Right cardiac atrium (tissue), 5 donors: ENCODE measurements at places on chromosomes 5 and 9. TPM values are rescaled to one million over a fixed set of nuclear protein-coding genes. Genes with fewer than 3 reads are reported as not detected.

Gene IRX2
- 0.46 TPM for total RNA-seq

Gene CARD9
- total RNA-seq, result 1.2 TPM

Gene MEGF10
- 1.7 TPM for total RNA-seq

Gene OLFML2A
- 32.9 TPM for total RNA-seq

Gene PTGS1
- 16.6 TPM for total RNA-seq

- DNase-seq, result no peak
Measured at GRCh38 chr5:34685485-34686165, 29.5 kb downstream of the RAI14 start.

DNA sequence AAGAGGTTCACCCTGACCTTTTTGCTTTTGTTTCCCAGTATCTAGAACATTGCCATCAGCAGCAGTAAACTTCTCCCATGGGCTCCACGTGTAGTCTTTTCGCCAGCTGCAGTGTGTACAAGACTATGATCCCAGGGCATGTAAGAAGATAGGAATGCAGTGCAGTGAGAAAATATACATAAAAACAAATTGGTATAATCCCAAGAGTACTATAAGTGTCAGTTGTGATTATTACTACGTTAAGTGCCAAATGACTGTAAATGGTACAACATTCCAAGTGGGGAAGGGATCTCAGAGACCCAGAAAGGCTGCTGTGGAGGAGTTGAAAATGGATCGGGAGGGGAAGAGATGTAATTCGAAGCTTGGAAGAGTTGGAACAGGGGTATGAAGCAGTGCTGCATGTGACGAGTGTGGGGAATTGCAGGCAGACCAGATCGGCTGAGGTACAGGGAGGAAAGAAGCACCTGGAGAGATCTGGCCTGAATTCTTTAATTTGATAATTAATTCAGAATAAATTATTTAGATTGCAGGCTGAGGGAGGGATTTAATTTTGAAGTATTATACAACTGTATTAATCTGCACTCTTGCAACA lies 95.1 kb downstream of the FBXL7 start:
- DNase-seq, result no peak

DNA sequence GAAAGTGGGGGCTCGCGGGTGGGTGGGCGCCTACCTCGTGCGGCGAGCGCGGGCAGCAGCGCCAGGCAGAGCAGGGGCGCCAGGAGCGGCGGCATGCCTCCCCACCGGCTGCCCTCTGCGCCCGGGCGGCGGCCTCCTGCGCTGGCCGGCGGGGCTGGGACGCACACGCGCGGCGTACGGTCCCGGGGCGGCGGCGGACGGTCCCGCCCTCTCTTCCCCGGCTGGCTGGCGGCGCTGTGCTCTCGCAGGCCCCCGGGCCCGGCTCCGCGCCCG lies 220 bp downstream of the NOTCH1 start:
- no peak for DNase-seq

GRCh38 chr9:129253803-129254381 lies 75.8 kb upstream of the IER5L start:
- DNase-seq, result peak; percentile 89

GRCh38 chr9:114852050-114852594 lies 46.3 kb upstream of the TNFSF15 start:
- no peak for DNase-seq

DNA sequence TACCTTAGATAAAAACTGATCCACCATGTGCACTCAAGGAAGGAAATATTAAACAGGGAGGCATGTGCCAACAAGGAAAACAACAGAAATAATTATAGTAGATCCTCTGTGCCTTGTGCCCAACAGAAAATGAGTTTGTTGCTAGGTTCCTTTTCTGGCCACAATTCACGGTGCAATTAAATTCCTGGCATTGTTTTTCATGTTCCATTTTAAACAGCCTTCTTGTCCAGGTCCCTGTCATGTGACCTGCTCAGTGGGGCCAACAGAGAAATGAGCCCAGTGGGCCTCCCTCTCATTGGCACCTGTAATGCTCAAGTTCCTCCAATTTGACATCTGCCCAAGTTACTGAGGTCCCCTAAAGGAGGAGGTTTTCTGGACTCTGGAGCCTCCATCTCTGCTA lies 56.5 kb downstream of the SPOCK1 start:
- DNase-seq, result no peak

DNA sequence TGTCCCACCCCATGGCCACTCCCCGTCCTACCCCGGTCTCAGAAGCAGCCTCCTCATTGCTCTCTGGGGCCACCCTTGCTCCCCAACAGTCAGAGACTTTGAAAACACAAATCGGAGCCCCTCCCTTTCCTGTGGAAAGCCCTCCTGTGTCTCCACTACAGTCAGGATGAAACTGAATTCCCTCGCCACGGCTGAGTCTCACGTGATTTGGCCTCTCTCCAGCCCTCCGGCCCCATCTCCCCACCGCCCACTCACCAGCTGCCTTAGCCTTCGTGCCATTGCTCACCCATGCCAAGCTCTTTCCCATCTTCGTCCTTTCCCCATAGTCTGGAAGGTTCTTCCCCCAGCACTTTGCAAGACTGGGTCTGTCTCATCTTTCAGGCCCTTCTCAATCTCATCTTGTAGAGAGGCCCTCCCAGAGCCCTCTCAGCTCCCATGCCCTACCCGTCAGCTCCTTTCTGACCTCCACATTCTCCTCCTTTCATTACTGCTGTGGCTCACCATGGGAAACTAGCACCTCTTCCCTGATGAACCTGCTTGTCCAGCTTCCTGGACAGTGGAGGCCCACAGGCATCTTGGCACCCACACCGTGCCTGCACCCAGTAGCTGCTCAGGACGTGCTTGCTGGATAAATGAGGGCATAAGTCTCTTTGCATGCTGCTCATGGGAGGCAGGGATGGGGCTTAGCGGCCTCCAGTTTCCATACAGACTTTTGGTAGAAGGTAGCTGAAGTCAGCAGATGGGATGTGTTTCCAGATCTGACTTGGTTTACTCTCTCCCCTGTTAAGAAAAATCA lies 126.4 kb upstream of the COL5A1 start:
- no peak for DNase-seq

DNA sequence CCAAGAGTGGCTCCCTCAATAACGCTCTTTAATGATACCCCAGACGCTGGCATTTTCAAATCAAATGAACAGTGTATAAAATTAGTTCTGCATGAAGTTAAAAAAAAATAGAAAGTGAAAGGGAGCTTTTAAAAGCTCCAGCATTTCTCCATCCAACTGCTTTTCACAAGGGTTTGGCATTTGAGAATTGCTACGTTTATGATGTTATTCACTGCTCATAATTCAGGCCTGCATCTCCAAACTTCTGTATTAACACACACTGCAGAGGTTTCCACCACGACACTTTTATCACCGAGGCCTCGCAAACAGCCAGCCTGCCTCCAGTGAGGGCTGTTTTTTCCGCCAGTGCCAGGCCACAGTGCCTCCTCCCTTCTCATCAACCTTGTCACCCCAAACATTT lies 205.5 kb upstream of the EFNA5 start:
- no peak for DNase-seq

- no peak for DNase-seq
Measured at GRCh38 chr5:172485511-172486202, 31.3 kb upstream of the SH3PXD2B start.

- DNase-seq, result no peak
Measured at GRCh38 chr5:142811866-142812557, 41.8 kb downstream of the ARHGAP26 start.

DNA sequence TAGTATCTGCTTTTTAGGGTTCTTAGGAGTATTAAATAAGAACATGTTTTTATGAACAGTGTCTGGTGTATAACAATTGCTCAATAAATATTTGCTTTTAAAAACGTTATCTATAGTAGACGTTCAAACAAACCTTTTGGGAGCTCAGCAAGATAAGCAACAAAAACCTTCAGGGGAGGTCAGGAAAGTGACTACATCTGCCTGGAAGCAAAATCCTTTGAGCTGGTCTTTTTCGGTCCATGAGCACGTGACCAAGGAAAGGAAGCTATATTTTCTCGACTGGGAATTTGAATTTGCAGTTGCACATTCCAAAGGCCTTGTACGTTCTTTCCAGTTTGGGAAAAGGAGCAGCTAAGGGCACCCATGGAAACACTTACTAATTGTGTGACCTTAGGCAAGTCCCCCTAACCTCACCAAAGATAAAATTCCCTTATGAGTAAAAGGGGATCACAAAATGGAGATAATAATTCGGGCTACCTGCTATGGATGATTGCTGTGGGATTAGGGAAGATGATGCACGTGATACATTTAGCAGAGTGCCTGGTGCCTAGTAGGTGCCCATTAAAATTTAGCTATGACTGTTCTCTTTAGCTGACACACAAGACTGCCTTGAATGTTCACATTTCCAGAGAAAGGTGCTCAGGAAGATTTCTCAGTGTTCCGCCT lies 45.4 kb downstream of the PTTG1 start:
- DNase-seq, result no peak

- DNase-seq, result no peak
Measured at GRCh38 chr5:145478651-145479050, 356.5 kb downstream of the PRELID2 start.

DNA sequence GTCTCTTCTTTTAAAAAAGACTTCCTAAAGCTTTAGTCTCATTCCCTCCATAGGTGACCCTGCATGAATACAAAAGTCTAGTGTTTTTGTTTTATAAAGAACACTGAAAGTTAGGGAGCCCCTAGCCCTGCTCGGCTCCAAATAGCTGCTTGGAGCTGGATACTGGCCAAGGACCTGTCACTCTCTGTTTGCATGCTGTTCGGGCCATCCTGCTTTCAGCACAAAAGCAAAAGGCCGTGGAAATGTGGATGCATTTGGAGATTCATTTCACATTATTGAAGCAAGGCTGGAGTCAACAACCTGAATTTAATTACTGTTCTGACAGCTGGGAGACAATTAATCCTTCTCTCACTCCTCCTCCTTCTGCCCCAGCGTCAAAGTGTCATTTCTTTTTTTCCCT lies 151.7 kb upstream of the NMUR2 start:
- DNase-seq, result no peak

DNA sequence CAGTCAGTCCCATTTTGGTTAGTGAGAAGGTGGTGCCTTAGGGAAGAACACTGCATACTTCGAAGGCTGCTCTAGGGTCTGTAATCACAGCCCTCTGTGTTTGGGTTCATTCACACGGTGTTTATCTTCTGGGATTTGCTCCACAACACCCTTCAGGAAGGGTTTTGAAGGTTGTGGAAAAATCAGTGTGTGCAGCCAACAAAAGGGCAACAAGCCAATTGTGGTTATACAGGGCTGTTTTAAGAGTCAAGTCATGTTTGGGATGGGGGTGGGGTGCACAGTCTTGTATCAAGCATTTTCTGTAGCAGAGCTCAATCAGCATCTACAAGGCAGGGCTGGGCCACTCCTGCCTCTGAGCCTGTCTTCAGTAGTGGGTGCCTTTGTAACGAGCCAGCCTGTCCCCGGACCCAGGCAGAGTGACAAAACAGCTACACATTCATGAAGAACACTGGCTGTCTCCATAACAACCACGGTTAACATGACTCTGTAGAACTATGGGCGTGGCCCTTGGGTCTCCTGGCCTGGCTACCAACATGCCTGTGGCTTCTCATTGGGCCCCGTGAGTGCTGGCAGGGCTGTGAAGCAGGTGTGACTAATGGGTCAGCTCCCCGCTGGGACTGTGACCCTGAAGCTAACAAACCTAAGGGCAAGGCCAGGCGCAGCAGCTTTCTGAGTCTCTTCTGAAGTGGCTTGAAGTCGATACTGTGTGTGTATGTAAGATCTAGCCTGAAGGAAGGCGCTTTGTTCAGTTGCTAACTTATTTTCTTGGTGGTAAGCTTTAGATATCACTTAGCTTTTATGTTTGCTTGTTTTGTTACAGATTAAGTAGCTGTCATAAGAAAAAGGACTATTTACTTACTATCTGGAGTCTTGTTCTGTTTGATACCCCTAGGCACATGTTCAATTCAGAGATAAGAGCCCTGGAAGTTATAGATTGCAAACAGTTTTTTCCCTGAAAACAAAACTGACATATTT lies 27.9 kb upstream of the GOLM1 start:
- DNase-seq, result peak; percentile 61

DNA sequence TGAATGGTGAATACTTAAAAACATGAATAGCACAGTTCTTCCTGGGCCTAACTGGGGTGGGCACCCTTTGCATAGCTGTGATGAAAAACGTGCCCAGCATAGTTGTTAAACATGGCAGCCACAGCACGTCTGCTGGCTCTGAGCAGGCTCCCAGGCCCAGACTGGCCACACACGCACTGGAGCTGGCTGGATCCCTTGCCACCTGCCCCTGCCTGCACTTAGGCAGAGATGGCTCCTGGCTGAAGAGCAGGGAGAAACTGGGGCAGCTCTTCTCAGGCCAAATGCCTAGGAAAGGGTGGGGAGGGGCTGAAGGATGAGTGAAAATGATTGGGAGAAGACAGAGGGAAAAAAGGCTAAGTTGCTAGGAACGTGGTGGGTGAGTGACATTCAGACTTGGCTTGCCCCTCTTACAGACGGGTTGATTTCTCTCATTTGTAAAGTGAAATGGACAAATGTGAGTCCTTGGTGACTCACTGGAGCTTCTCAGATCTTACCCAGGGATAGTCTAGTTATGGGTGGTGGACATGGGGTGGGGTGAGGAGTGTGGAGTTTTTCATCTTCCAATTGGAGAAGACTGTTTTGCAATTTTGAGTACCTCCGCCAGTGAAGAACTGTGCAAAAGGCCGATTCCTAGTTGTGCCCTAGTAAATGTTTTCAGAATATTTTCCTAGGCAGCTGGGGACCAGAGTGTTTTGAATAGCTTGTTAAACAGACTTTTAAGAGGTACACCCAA lies 42.4 kb downstream of the TRIO start:
- no peak for DNase-seq
